ENCODE measurements at places on chromosomes 11 and 22.
A peak's percentile ranks its signal among the peaks of the same experiment; 100 is the strongest.

DNA sequence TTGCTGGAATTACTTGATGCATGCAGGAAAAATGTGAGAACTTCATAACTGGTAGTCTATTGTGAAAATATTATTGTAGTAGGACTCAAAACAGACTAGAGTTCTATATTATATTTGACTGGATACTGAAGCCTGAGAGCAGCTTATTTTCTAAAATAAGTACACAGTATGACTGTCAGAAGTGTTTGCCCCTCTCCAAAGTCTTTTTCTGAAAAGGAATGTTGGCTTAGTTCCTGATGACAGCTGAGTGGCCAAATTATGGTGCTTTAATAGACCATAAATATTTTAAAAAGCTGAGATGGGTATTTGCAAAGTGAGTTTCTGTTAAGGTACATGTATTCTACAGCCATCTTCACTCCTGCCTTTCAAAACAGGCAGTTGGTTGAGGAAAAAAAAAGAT lies 13.1 kb downstream of the ZBED5 start:
- no peak for DNase-seq

- DNase-seq, result no peak
Measured at GRCh38 chr22:49148895-49149418, 678.7 kb downstream of the BRD1 start.

DNA sequence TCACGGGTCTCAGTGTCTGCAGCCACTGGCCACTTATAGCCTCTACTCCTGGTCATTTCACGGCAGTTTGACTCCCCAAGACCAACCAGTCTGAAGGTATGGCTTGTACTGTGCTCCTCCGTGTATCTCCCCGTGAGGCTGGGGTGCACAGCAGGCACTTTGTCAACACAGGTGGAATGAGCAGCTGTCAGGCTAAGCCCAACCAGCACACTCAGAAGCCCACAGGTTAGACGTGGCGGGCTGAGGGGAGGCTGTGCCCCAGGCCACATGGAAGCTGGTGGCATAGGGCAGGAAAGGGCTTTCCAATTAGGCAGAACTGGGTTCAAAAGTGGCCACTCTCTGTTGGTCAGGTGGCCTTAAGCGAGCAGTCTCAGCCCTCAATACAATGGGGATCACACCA lies 7.0 kb downstream of the TP53I11 start:
- no peak for DNase-seq

GRCh38 chr11:23455321-23455891 lies 595.1 kb upstream of the CCDC179 start:
- no peak for DNase-seq

GRCh38 chr22:40348025-40348658 lies 1.8 kb downstream of the ADSL start:
- DNase-seq, result peak; percentile 47

DNA sequence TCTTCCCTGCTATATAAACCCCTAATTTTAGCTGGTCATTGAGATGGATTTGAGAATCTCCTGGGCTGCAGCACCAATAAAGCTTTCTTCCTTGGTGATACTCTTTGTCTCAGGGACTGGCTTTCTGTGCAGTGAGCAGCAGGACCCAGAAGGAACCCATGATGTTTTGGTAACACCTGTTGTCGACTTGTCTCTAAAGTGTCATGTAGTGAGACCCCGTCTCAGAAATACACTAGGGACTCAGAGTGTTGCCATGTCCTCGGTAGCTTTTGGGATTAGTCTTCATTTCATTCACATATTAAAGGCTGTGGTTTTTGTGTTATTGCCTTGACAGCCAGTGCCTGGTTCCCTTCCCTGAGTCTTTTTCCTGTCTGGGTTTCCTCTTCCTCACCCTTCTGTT lies 1078.7 kb downstream of the TBC1D22A start:
- DNase-seq, result no peak

DNA sequence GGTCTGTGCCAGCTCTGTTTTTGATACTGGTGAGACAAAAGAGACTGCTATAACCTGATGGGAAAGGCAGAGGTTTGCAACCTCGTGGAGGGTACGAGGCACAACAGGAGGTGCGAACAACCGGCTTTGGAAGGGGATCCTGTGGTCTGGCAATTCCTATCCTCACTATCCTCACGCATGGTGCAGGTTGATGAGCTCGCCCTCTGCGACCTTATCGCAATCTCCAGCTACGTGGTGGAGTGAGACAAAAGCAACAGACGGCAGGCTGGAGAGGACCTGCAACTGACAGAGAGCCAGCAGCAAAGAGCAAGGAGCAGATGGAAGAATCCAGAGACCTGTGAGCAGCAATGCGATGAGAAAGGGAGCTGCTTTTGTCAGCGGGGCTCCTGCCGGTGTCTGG lies 47.3 kb upstream of the TSKU start:
- DNase-seq, result no peak

DNA sequence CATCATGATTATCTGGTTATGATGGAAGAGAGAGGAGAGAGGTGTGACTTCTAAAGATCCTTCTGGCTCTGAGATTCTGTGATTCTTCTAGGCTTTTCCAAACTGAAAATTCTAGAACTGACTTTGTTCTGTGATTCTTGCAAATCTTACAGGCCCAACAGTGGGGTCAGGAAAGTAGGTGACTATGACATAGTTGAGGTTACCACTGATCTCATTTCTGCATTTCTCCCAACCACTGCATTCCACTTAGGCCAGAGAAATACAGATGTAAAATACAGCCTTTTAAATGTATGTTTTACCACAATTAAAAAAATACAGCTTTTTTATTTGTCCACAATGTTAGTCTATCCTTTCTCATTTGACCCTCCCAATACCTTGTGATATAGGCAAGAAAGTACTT lies 83.7 kb downstream of the STIM1 start:
- DNase-seq, result no peak

DNA sequence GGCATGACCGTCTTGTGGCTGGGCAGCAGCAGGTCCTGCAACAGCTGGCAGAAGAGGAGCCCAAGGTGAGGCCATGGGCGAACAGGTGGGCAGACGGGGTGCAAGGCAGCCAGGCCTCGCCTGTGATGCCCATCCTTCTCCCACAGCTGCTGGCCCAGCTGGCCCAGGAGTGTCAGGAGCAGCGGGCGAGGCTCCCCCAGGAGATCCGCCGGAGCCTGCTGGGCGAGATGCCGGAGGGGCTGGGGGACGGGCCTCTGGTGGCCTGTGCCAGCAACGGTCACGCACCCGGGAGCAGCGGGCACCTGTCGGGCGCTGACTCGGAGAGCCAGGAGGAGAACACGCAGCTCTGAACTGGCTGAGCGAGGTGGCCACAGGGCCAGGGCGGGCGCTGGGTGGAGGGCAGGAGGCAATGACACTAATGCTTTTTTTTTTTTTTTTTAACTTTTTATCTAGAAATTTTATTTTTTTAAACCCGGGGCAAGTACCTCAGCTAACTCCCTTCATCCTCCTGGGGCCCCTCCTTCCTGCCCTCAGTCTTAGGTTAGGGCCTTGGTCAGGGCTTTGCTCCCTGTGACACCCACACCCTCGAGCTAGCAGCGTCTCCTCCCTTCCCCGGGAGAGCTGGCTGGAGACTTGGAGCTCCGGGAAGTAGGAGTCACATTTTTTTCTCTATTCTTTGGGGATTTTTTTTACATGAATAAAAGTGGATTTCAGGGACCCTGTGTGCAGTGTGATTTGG lies 16.0 kb downstream of the PLCB3 start:
- no peak for DNase-seq

DNA sequence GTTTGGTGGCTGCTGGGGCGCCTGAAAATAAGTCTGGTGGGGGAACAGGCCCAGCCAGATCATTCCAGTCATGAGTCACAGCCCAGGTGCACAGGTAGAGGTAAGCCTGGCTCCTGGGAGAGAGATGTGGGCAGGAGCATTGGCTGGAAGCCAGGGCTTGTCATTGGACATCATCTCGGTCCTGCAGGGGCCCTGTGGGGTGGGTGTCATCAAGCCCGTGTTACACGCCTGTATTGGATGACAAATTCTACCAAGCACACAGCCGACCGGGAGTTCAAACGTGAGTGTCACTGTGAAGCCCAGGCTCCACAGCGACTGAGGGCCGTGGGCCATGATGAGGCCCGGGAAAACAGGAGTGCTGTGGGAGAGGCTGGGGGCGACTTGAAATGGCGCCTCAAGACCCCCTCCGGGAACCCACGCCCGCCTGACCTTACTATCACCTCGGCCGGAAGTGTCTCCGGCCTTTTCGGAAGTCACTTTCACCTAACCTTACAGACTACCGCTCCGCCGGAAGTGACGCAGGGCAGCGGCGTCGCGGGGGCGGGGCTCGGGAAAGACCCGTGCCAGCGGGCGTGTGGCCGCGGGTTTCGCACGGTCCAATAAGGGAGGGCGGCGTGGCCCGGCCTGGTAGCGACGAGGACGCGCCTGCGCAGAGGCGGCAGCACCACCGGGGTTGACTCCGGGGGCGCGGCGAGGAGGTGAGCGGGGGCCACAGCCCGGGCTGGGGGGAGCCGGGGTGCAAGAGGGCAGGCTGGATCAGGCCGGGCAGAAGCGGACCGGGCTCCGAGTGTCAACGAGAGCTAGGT lies at the start of gene FKBP2:
Gene FKBP2, plus strand, starts transcription at position 661 of the 806 bp plus-strand sequence. CDS start 1,293 bp downstream, outside the sequence.
- DNase-seq, result peak; percentile 95

DNA sequence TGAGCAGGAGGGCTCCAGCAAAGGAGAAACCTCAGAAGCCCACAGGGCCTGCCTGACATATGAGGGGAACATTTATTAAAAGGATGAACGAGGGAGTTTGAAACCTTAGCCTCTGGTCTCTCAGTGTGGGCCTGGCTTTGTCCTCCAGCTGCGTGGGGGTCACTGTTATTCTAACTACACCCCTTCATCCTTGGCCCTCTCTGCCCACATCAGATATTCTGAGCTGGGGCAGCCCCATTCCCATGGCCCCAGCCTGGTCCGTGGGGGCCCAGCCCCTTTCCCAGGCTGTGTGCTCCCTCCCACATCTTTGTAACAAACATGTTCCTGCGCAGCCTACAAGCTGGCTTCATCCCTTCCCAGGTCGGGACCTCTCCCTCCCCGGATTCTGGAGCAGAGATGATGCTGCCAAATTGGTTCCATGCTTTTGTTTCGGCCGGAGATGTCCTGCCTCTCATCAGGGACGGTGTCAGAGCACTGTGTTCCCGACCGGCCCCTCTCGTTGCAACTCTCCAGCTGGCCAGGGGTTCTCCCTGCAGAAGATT lies 4.0 kb downstream of the FXYD6 start:
- no peak for DNase-seq

- DNase-seq, result no peak
Measured at GRCh38 chr11:130212431-130212961, 52.9 kb downstream of the ST14 start.

- no peak for DNase-seq
Measured at GRCh38 chr22:17575681-17576080, 12.4 kb downstream of the SLC25A18 start.

- no peak for DNase-seq
Measured at GRCh38 chr11:123330071-123330470, 100.0 kb upstream of the GRAMD1B start.

- no peak for DNase-seq
Measured at GRCh38 chr11:121907379-121907778, 208.6 kb downstream of the BLID start.

DNA sequence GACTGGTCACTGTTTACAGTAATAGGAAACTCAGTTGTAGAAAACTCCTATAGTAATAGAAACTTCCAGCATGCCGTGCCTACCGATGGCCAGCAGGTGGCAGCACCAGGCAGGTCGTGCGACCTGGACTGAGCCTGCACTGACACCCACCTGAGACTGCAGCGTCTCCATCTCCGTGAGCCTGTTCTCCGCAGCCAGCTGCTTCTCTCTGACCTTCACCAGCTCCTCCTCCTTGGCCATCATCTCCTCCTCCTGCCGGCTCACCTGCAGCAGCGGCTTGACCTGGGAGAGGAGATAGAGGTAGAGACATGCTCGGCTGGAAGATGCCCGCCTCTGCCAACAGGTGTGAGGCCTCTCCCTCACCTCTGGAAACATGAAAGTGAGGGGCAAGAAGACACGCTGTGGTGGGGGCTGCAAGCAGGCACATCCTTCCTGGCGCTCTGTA lies 48.5 kb downstream of the APOL1 start:
- peak; percentile 39 for DNase-seq

- DNase-seq, result no peak
Measured at GRCh38 chr11:72298931-72299330, 55.0 kb upstream of the PHOX2A start.

DNA sequence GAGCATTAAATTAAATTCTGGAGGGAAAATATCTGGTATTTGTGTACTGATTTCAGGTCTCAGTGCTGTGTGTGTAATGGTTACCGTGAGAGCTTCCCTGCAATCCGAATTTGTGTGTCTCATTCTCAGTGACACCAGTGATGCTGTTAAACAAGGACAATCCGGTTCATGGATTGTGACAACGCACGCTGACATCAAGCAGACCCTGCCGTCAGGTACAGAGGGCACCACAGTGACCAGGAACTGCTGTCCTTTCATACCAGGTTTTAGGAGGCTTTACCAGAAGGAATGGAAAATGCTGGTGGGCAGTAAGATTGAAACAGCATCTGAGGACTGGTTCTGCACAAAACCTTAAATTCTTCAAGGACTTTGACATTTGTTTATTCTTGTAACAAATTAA lies 30.5 kb upstream of the PLET1 start:
- no peak for DNase-seq

GRCh38 chr11:124085997-124086846 lies 29.0 kb upstream of the VWA5A start:
- peak; percentile 17 for DNase-seq

- peak; percentile 70 for DNase-seq
Measured at GRCh38 chr11:117828611-117829368, 4.2 kb upstream of the FXYD2 start.

GRCh38 chr11:120819003-120819402 lies 204.9 kb upstream of the TBCEL start:
- DNase-seq, result no peak

DNA sequence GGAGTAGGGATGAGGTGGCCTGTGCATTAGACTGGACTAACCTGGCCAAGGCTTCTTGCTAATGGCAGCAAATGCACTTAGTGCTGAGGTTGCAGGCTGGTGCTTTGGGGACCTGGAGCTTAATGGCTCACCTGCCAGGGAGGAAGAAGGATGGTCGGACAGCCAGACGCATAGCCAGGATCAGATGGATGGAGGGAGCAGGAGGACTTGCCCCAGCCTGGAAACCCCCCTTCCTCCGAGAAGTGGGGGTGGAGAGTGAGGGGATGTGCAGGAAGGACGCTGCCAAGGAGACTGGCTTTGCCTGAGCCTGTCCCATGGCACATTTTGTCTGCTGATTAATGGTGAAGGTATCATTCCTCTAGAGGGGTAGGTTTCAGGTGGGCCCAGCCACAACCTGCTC lies 17.9 kb downstream of the IGLL1 start:
- no peak for DNase-seq

GRCh38 chr11:115944596-115944995 lies 440.4 kb upstream of the CADM1 start:
- no peak for DNase-seq

DNA sequence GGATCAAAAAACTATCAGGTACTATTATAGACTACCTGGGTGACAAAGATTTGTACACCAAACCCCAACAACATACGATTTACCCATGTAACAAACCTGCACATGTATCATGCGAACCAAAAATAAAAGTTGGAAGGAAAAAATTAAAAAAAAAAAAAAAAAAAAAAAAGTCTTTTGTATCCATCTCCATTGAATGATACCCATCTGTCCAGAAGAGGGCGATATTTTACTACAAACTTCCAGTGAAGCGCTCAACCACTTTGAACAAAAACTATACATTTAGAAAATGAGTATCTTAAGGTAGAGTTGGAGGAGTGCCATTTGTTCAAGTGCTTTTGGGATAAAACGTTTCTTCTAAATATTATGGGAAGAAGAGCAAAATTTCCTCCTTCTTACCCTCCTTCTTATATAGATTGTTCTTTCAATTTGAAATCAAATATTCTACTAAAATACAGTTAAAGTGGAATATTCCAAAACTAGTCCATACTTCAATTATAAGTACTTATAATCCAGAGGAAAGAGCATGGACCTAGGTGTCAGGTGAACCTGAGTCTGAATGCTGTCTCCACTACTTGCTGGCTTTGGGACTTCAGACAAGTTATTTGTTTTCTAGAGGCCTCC lies 23.3 kb downstream of the ARL14EP start:
- DNase-seq, result no peak
